ENCODE measurements at places on chromosomes 2 and 18. TPM values are rescaled to one million over a fixed set of nuclear protein-coding genes. Genes with fewer than 3 reads are reported as not detected.

DNA sequence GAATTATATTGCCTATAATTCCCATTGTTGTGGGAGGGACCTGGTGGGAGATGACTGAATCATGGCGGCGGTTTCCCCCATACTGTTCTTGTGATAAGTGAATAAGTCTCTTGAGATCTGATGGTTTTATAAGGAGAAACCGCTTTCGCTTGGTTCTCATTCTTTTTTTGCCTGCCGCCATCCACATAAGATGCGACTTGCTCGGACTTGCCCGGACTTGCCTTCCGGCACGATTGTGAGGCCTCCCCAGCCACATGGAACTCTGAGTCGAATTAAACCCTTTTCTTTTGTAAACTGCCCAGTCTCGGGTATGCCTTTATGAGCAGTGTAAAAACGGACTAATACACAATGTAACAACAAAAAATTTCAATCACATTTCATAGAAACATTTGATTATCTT, 115.8 kb downstream of the C2orf74 start:
- DNase-seq = no peak

- DNase-seq = no peak
Measured at GRCh38 chr2:147450661-147451510, 393.9 kb upstream of the ACVR2A start.

GRCh38 chr2:116467243-116467642, 1347.2 kb upstream of the DDX18 start:
- no peak for DNase-seq

DNA sequence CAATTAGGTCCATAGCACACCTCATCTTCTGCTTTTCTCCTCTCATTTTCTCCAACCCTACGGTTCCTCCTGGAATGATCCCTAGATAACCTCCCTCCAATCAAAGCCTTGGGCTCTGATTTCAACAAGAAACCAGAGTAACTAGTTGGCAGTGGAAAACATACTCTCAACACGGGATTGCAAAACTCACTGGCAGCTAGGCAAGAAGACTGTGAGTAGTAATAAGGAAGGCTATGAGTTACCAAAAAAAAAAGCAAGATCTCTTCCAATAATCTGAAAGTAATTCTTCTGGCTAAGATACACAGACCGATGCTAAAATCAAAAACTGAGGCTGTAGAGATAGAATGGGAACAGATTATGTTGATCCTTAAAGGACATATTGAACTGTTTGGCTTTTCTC, 28.4 kb upstream of the CCDC102B start:
- no peak for DNase-seq

DNA sequence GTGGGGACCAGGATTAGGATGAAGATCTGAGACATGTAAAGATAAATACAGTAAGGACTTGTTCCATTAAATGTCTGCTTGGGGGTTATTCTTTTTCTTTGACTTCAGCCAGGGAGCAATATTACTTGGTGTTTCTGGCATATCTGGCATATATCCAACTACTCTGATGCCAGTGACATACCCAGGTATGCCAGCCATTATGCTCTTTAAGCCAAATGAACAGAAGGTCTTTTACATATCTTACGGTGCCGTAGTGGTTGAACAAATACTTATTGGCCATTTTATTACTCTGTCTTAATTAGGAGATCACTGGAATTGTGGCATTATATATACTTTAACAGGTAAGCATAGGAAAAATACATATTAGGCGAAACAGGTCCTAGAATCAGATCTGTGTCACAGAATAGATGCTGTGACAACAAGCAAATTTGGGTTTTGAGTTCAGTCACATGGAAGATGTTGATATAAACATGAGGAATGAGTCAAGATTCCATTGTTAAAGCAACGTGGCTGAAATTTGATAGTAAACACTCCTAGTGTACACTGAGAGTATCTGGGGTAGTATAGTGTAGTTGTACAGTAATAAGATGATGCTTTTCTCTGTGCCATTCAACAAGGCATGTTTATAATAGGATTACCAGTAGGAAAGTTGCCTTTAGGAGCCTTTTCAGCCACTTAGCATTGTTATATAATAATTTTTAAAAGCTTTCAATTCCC, 62.6 kb downstream of the KCTD18 start:
- DNase-seq = no peak

- DNase-seq = no peak
Measured at GRCh38 chr18:11163665-11164064, 14.3 kb upstream of the PIEZO2 start.

CAMKMT gene
- total RNA-seq = 16.7 TPM
